ENCODE measurements at places on chromosomes 7 and 10.

GRCh38 chr7:142100634-142101033, 10.9 kb upstream of the MGAM2 start:
- no peak for DNase-seq

- DNase-seq = no peak
These were observed 435.7 kb upstream of the GALNT17 start for GRCh38 chr7:70696201-70696754.

DNA sequence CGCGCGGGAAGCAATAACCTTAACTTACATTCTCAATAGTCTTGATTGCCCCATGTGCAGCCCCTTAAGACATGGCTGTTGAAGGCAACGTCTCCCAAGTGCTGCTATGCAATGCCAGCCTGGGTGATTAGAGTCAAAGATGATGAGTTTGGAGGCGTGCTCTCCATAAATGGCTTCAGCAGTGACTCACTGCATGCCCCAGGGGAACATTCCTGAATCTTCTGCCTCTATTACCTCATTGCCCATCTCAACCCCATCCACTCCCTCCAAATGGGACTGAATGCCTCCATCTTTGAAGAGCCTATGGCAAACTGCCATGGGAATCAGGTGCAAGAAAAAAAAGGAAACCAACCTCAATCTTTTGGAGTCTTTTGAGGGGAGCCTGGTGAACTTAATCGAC, 282.8 kb downstream of the SNX10 start:
- peak; percentile 68 for DNase-seq

- no peak for DNase-seq
These were observed 473.5 kb downstream of the AUTS2 start for GRCh38 chr7:70071766-70072165.

DNA sequence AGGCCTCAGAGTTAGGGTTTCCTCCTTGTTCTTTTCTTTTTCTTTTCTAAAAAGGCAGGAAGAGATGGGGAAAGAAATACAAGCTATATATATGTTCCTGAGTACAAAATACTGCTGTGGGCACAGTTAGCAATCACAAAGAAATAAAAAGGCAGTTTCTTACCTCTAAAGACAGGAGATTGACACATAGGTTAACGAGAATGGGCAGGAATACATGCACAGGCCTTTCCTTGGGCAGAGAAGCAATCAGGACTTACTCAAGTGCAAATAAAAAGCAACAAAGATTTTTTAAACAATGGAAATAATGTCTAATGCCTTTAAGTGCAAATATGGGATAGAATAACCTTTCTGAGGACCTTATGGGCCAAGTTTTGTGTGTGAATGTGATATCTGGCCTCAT, 119.5 kb upstream of the AGK start:
- no peak for DNase-seq

GRCh38 chr7:359766-360361, 69.9 kb downstream of the FOXL3 start:
- no peak for DNase-seq

DNA sequence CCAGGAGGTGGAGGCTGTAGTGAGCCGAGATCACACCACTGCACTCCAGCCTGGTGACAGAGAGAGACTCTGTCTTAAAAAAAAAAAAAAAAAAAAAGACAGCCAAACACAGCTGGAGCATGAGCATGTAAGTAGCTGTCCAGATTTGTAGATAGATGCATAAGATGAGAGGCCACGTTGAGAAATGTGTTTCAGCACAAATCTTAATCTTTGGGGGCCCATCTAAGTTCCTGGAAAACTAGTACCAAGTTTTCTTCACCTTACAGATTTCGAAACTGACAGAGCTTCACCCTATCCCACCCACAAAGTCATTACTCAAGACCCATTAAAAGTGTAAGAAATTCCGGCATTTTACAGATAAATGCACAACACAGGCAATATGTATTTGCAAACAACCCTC, 208.2 kb downstream of the PARD3 start:
- DNase-seq = no peak

GRCh38 chr10:62075414-62075813, 173.9 kb downstream of the ARID5B start:
- no peak for DNase-seq

DNA sequence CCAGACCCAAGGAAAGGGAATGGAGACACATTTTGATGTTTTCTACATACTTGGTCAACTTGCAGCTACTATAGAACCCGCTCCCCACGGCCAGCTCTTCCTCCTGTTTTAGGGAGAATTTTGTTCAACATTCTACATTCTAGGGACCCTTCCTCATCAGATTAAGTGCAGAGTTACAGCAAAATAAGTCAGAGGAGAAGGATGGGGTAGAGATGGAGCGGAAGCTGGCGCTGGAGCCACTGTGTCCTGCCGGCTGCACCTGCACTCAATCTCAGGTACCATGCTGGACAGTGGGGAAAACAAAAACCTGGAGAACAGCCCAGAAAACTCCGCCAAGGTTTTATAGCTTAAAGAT, 79.4 kb upstream of the EN2 start:
- DNase-seq = no peak

DNA sequence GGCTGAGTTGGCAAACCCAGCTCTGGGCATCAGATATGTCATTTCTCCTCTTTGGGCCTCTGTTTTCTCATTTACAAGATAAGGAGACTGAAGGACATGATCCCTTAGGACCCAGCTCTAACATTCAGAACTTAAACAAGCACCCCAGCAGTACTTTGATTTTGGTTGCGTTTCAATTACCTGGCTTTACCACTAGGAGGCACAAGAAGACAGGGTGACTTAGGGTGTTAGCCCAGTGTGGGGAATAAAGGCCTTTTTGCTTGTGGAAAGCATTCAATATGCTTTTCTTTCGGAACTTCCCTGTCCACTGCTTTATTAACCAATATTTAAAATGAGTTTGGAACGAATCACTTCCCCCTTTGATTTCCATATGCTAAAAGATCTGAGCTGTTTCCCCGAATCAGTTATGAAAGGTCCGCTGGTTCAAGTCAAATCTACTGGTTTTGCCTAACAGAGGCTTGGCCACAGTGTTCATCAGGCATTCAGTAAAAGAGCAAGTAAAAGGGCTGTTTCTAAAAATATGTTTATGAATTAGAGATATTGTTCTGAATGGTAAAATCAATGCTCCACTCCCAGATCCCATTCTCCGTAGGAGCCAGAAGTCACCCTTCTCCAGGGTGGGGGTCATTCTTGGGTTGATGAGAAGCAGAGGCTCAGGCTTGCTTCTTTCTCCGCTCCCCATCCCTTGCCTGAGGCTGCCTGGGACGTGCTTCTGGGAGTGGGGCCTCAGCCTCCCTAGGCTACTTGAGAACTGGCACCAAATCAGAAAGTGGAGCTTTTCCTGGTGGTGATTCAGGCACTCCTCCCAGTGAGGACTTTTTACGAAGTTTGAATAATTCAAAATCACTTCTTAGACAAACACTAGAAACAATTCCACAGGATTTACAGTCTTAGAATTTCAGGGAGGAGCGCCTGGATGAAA, 105.5 kb downstream of the MYOF start:
- peak; percentile 81 for DNase-seq

DNA sequence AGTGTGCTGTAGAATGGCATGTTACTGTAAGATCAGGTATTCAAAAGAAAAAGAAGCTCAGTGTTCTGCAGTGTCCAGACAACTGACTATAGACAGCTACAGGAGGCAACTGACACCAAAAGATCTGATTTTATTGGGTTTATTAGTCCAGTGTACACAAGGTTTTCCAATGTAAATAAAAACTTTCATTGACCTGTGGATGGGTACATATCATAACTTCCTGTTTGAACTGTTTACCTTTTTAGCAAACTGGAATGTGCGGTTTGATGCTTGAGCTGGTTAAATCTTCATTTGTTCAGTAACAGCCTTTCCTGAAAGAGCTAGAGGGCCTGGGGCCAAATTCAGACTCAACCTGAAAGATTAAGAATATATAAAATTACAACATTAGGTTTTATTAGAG, 172.6 kb upstream of the SP8 start:
- no peak for DNase-seq

- peak; percentile 99 for DNase-seq
These were observed 70.3 kb upstream of the KMT2E start for GRCh38 chr7:104943502-104944343.

DNA sequence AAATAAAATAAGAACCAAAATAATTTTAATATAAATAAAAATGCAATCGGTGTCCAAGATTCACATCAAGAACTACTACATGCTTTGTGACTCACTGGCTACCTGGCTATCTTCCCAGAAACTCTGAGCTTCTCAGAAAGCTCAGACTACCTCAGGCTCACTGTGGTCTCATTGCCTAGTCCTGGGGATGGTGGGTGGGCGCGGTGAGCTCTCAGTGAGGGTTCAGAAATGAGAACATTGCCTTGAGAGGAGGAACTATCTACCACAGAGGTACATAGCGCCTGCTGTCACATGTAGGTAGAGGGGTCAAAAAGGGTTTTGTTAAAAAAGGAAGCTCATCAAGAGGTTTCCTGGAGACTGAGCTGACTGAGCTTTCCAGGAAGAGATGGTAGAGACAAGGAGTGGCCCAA, 108.0 kb downstream of the WDFY4 start:
- peak; percentile 11 for DNase-seq

DNA sequence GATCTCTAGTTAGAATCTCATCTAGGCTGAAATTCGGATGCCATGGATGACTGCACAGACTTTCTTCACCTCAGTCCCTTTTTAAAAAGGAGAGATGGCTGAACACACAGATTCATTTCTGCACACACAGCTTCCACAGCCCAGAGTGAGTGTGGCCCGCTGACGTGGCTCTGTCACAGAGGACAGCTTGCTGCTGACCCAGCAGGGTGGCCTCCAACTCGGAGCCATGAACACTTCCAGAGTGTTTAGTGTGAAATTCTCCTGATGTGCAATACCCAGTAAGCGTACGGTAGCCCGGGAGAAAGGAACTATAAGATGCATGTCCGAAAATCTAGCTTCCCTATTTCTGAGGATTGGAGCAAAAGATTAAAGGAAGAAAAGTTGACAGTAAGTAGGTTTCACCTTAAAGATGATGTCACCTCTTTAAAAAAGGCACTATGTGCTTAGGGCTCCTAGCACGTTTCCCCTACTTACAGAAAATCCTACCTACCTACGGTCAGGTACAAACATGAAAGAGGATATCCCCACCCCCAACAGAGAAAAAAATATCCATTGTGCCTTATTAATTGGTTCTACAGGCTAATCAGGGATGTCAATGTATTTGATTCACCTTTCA, 162.2 kb downstream of the RAPGEF5 start:
- no peak for DNase-seq

DNA sequence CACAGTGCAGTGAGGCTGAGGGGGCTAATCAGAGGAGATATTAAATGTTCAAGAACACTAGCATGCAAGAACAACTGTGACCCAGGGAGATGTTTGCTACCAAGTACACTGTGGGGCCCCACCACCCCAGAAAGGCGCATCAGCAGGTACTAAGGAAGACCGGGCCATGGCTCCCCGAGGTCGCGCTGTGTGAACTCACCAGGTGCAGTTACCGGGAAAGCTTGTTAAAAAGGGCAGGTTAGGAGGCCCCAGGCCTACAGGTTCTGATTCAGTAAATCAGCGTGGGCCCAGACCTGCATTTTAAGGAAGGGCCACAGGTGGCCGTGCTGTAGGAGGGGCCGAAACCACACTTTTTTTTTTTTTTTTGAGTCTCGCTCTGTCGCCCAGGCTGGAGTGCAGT, 54.6 kb downstream of the TMEM209 start:
- no peak for DNase-seq

- no peak for DNase-seq
These were observed 23.4 kb upstream of the PRKCQ start for GRCh38 chr10:6603142-6604125.

- DNase-seq = no peak
These were observed 41.7 kb downstream of the OGDH start for GRCh38 chr7:44647981-44648714.

GRCh38 chr10:49108656-49109055, 6.7 kb downstream of the VSTM4 start:
- DNase-seq = no peak

DNA sequence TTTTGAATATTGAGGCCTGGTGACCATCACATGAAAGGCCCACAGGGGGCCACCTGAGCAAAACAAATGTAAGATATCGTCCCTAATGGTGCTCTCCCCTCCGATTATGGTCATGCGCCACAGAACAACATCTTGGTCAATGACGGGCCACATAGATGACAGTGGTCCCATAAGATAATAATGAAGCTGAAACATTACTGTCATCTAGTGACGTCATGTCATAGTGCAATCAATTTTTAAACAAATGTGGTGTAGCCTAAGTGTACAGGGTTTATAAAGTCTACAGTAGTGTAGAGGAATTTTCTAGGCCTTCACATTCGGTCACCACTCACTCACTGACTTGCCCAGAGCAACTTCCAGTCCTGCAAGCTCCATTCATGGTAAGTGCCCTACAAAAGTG, 36.8 kb downstream of the JCAD start:
- no peak for DNase-seq

DNA sequence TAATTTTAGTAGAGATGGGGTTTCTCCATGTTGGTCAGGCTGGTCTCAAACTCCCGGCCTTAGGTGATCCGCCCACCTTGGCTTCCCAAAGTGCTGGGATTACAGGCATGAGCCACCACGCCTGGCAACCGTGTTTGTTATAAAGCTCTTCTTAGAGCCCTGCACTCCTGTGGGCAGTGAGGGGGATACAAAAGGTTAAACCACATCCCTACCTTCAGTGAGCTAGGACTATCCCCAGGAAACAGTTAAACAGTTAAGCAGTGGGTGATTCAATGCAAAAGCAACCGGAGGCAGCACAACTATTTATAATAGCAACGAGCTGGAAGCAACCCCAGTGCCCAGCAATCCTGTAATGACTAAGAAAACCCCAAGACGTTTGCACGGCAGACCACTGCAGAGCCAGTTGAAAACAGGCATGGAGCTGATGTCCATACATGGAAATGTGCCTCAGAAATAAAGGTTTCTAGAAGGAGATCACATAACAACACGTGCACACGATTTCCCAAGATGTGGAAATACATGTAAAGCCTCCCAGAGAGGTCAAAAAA, 107.2 kb upstream of the LYZL2 start:
- DNase-seq = peak; percentile 89

GRCh38 chr10:97631098-97631497, 2.2 kb downstream of the MORN4 start:
- DNase-seq = no peak

DNA sequence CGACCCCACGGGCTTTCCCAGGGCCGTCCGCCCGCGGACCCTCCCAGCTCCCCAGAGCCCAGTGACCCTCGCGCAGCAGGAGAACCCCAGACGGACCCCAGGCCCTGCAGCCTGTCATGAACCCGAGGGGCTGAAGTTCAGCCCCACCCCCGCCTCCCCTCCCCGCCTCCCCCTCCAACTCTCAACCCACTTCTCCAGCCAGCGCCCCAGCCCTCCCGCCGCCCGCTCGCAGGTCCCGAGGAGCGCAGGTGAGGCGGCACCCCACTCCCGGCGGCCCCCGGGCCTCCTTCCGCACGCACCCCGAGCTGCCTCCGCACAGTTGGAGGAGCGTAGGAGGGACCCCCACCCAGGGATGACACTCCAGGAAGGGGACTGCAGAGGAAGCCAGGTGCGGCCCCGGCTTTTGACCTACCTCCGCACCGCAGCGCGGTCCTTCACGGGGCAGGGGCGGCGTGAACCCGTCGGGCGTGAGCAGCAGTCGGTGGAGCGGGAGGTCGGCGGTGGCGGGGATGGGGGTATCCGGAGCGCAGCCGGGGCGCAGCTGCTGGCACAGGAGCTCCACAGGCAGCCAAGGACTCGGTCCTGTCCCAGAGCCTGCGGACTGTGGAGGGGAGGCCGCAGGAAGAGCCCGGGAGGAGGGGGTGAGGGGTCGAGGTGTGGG, at the start of gene TMEM176A:
TSS of gene TMEM176A (plus strand) at position 189 of the 661 bp plus-strand sequence. CDS start 782 bp downstream, outside the sequence.
- DNase-seq = no peak
